ENCODE measurements at places on chromosomes 16 and 17. TPM values are rescaled to one million over a fixed set of nuclear protein-coding genes. Genes with fewer than 3 reads are reported as not detected.

The EIF3CL gene
- total RNA-seq: 14.7 TPM

The CUEDC1 gene
- total RNA-seq: 28.5 TPM

GRCh38 chr16:78902321-78902720 is 698.2 kb downstream of the MAF start:
- DNase-seq: no peak
- no peak overlapping the region for H3K27ac ChIP-seq
- H3K4me1 ChIP-seq: no peaks in the 10 kb centered on the region
- H3K27me3 ChIP-seq: no peaks in the 10 kb centered on the region
- H3K4me3 ChIP-seq: no peak overlapping the region
- no peaks in the 10 kb centered on the region for H3K36me3 ChIP-seq

DNA sequence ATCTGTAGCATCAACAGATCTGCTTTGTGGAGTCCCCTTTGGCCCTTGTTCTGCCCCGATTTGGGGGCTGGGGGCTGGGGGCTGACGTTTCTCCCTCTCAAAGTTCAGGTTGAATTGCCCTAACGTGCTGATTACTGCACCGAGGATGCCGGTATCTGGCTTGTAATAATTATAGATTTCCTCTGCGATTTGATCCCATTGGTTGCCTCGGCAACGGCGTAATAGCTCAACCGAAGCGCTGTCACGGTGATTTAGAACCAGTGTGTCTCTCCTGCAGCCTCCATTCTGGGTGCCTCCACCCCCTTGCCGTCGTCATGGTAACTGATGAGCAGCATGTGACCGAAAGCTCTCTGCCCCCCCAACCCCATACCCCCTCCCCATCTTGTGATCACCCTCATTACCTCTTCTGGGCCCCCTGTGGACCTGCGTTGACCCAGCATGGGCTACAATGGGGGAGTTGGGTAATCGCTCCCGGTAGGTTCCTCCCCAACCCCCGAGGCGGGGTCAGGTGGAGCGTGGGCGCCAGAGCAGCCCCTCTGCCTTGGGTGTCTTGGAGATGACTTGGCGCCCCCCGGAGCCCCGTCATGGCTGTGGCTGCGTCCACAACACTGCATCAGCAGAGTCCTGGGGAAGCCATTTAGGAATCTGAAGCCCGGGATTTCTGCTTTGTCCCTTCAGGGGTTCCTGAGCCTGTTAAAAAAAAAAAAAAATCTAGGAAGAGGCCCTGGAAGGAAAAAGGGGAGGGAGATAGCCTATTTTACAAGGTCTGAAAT is 38.4 kb downstream of the ABAT start:
- no peak for DNase-seq
- H3K27me3 ChIP-seq: no peaks in the 10 kb centered on the region
- H3K4me1 ChIP-seq: no peaks in the 10 kb centered on the region
- H3K36me3 ChIP-seq: no peaks in the 10 kb centered on the region
- no peak overlapping the region for H3K27ac ChIP-seq
- no peak overlapping the region for H3K4me3 ChIP-seq

GRCh38 chr17:81924557-81925532 is 2.7 kb downstream of the MAFG start:
- H3K27ac ChIP-seq: no peak overlapping the region
- no peak overlapping the region for H3K4me3 ChIP-seq
- peaks cover 19% of the 10 kb centered on the region for H3K36me3 ChIP-seq
- H3K4me1 ChIP-seq: peaks cover 17% of the 10 kb centered on the region
- no peaks in the 10 kb centered on the region for H3K27me3 ChIP-seq
- DNase-seq: no peak

DNA sequence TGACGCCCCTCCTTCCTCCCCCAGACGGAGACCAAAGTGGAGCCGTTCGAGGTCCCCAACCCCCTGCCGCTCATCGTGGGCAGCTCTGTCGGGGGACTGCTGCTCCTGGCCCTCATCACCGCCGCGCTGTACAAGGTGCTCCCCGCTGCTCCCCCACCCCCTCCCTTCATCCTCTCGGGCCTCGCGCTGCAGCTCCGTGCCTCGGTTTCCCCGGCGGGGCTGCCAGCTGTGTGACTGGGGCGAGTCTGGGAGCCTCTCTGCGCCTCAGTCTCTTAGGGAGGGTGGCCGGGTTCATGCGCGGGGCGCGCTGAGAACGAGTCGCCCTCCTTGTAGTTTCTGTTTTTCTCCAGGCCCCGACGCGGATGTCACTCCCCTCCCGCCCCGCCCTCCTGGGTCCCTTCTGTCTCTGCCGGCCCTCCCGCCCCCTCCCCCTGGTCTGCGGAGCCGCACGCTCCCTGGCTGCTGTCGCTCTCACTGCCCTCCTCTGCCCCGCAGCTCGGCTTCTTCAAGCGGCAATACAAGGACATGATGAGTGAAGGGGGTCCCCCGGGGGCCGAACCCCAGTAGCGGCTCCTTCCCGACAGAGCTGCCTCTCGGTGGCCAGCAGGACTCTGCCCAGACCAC is 23.7 kb upstream of the ITGAX start:
- peaks cover 13% of the 10 kb centered on the region for H3K27me3 ChIP-seq
- H3K27ac ChIP-seq: no peak overlapping the region
- no peaks in the 10 kb centered on the region for H3K36me3 ChIP-seq
- H3K4me3 ChIP-seq: no peak overlapping the region
- no peak for DNase-seq

The HSPB9 gene
- total RNA-seq: not detected

All from endothelial cell of umbilical vein (primary cell).